H1 (cell line): ENCODE measurements at places on chromosomes 16 and 17. TPM values are rescaled to one million over a fixed set of nuclear protein-coding genes. Genes with fewer than 3 reads are reported as not detected.
A peak's percentile ranks its signal among the peaks of the same experiment; 100 is the strongest.

DNA sequence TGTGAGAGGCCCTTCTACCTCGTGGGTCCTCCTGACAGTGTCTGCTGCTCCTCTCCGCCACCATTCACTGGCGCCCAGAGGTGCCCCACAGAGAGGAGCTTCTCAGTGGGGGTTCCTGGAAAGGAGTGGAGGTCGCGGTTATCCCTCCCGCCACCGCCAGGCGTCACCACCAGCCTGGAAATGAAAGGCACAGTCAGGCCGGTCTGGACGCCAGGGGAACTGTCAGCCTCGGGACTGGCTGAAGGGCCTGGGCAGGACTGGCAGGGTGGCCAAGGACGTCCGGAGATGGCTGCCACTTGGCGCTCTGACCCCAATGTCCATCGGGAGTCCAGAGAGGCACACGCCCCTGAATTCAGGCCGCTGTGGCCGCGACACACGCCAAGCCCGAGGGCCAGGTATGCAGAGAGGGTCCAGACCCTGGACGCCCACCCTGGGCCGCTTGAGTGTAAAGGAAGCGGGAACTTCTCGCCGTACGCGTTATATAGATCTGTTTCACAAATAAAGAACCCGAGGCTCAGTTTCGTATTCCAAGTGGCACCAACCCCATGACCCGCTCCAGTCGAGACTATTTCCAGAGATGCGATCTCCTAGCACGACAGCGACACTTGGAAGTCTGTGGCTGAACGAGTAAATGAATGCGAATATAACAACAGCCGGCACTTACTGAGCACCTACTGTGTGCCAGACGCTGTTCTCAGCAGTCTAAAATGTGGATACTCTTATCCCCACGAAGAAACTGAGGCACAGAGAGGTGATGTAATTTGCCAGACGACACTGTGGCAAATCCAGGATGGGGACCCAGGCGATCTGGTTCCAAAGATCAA lies 7.6 kb upstream of the NXPH3 start:
- peak; percentile 96 for DNase-seq

DNA sequence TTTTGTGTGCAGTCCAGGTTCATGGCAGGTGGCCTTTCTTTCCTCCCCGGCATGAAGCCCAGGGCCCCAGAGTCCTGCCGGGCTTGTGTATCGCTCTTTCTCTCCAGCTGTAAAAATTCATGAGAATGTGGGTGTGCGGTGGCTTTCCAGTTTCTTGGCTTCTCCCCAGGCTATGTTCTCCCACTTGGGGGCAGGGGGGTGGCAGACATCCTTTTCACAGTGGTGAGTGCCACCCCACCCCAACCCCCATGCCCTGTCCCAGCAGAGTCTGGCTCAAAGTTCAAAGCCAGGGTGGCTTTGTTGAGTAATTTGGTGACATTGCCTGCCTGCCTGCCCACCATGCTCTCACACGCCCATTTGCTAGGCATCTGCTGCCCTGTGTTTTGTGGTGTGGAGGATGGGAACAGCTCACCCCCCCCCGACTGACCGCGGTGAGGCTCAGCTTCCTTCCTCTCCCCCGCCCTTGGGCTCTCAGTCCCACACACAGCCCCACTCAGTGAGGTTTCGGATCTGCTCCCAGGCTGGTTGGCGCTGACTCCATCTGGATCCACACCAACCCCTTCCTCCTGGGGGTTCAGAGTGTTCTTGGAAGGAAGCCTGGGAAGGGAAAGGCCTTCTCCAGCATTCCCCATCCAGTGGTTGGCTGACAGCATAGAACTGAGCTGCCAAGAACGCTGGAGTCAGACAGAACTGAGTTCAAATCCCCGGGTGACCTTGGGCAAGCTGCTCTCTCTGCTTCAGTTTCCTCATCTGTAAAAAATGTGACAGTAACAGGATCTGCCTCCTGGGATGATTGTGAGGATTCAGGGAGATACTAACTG lies 36.0 kb downstream of the CHD9 start:
- DNase-seq: no peak

- DNase-seq: no peak
Measured at GRCh38 chr16:11310997-11311561, 29.9 kb upstream of the PRM1 start.

GRCh38 chr16:55760310-55761001 lies 72.4 kb downstream of the CES1 start:
- DNase-seq: no peak

- no peak for DNase-seq
Measured at GRCh38 chr17:17361867-17362539, 58.8 kb downstream of the NT5M start.

- DNase-seq: no peak
Measured at GRCh38 chr17:60080545-60080944, 1.8 kb upstream of the HEATR6 start.

DNA sequence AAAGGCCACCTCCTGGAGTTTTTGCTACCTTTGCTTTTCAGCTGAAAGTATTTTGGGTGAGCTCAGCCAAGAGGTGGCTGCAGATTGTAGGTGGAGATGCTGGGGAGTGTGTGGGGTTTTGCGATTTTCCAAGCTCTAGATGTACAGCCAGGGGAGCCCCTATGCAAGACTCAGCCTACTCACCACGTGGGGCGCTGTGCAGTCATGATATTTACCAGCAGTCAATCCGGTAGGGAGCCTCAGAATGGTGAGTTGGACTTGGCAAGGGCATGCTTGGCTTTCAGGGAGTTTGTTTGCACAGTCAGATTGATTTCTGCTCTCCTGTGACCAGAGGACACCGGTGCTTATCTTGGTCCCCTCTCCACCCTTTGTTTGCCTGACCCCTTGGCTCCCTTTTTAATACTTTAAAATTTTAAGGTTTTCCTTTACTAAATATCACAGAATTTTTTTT lies 175.3 kb downstream of the UTP18 start:
- DNase-seq: peak; percentile 7

DNA sequence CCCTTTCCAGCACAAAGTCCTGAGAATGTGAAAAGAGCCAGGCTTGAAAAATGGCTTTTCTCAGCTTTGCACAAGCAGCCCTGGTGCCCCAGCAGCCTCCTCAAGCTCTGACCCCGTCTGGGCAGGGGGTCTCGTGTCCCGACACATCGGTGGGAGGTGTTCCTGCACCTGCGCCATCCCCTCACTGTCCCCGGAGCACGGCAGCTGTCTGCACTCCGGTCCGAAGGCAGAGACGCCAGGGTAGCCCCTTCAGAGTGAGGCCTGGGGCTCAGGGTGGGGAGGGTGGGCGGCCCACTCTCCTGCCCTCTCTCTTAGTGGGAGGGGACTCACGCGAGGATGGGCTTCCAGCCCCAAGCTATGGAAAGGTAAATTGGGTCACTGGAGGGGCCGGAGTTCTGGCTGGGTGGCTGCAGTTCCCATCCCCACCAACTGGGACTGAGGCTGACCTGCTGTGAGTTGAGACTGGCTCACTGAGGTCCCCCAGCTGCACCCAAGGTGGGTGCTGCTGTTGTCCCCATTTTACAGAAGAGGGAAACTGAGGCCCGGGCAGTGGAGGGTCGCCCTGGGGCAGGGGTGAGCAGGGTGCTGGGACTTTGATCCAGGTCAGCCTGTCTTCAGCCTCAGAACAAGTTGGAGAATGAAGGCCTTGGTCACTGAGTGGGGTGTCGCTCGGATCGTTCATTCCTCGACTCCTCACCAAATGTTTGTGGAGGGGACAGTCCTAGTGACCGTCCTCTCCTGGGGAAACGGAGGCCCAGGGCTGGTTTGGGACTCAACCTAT lies 2.3 kb upstream of the BAIAP3 start:
- no peak for DNase-seq

The SPIRE2 gene
- 12.2 and 15.4 TPM in 2 replicates for total RNA-seq

DNA sequence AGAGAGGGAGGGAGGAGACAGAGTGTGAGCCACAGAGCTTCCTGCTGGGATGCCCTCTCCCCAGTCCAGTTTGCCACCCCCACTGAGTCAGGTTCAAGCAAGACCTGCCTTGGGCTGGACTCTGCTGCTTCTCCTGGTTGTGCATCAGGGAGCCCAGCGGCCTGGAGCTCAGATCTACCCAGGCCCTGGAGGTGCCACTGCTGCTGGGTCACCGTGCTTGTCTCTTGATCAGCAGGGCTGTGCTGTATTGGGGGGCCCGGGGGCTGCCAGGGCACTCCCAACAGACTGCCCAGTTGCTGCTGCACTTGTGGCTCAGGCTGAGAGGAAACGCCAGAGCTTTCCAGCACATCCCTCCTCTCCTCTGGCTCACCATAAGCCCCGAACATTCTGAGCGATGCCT lies 8.9 kb downstream of the TLE7 start:
- no peak for DNase-seq

GRCh38 chr16:51818342-51818944 lies 667.4 kb upstream of the SALL1 start:
- peak; percentile 25 for DNase-seq

The AATK gene
- total RNA-seq: 3.2 and 3.5 TPM in 2 replicates

- DNase-seq: no peak
Measured at GRCh38 chr16:29898135-29898803, 1.1 kb downstream of the SEZ6L2 start.

The KCNJ2 gene
- total RNA-seq: 0.59 and 0.76 TPM in 2 replicates

The RNF157 gene
- total RNA-seq: 13.4 and 14.9 TPM in 2 replicates

DNA sequence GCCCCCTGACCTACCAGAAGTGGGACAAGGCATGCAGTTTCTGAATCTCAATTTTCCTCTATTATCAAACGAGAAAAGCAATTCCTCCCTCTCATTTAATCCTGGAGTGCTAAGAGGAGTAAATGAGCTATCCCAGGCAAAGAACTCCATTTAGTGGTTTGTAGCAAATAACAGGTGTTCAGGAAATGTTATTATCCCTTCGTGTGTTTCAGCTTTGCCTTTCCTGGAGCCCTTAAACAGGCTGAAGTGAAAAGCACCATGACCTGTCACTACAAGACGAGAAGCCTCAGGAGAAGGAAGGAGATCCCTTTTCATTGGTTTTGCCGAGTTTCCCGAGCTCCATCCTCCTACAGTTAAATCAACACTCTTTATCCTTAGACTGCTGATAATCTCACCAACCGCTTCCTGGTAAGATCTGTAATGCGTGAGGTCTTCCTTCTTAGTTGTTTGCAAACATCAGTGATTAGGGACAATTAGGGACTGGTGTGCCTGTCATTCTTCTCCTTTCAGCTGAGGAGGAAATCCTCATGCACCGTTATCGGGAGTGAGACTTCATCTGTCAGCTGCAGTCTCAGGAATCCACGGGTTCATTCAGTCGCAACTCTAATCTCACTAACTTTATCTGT lies 30.8 kb upstream of the MYOCD start:
- no peak for DNase-seq

The CACNG1 gene
- not detected in 2 replicates for total RNA-seq

DNA sequence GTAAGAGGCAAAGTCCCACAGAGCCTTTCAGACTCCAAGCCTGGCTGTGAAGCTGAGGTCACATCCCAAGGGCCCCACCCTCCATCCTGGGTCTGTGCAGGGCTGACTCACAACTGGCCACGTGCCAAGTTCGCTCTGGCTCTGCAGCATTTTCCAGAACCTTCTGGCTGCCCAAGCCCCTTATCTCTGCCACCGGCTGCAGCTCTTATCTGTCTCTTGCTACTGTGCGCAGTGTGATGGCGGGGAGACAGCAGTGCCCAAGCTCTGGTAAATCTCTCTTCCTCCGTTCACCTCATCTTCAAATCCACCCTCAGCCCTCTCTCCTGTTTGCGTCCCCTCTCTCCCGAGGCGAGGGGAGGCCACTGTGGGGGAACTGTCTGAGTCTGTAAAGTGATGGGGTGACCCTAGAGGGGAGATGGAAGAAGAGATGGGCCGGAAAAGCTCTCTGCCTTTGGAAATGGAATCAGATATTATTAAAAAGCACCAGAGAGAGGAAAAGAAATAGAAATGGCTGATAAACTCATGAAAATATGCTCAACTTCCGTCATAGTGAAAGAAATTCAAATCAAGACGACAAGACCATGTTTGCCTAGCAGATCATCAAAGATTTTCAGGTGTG lies 162.7 kb upstream of the CDC42EP4 start:
- DNase-seq: no peak

The DCUN1D3 gene
- total RNA-seq: 18.2 and 18.5 TPM in 2 replicates

- no peak for DNase-seq
Measured at GRCh38 chr17:82779541-82779940, 27.7 kb downstream of the TBCD start.

DNA sequence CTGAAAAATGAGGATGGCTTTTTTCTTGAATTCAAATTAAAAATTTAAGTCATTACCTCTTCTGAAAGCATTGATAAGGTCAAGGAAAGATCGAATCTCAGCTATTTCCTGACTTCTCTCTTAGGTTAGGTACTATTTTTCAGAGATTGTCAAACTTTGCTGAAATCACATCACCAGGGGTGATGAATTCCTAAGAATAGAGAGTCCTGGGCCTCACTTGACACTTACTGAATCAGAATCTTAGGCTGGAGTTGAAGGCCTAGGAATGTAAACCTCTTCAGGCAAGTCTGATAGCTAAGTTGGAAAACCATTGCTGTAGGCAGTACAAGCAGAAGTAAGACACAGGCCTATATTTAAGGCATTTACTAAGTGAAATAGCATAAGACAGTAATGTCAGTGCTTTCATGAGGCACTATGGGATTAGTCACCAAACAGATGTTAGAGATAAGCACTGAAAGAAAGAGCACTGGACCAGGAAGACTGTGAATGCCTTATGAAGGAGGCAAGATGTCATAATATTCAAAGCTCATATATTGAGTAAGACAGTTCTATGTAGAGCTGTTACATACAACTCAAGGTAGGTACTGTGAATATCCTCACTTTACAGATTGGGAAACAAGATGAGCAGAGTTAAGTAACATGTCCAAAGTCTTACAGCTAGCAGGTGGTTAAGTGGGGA lies 21.5 kb downstream of the DCAF7 start:
- DNase-seq: no peak

The IL17C gene
- 1.1 and 1.4 TPM in 2 replicates for total RNA-seq

- no peak for DNase-seq
Measured at GRCh38 chr17:43477832-43478634, 5.7 kb upstream of the DHX8 start.

DNA sequence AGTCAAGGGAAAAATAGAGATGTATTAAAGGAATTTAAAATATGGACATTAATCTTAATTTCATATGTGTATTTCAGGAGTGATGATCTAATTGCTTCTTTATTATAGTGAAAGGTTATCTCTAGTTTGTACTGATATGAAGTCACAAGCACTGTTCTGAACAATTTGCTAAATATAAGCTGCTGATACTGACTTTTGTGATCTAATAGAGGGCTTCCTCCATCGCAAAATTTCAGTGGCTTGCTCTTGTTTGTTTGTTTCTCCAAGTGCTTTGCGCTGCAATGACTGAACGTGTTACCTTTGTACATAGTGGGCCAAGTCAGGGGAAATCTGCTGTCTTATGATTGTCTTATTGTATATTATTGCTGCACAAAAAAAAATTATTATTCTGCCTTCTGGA lies 307.0 kb downstream of the KCNJ2 start:
- DNase-seq: no peak

- DNase-seq: no peak
Measured at GRCh38 chr16:4681471-4682083, 11.8 kb upstream of the NUDT16L1 start.

- no peak for DNase-seq
Measured at GRCh38 chr17:27670791-27671590, 40.0 kb downstream of the LGALS9 start.

GRCh38 chr16:84434800-84435199 lies 66.5 kb downstream of the ATP2C2 start:
- no peak for DNase-seq
